Stimulated activated CD4-positive, alpha-beta T cell treated with anti-CD3 and anti-CD28 coated beads, Interleukin-12 subunit alpha, Interleukin-12 subunit beta, amount 100 ng/mL, for 24 hours (primary cell): ENCODE measurements at places on chromosomes 7 and 10.

DNA sequence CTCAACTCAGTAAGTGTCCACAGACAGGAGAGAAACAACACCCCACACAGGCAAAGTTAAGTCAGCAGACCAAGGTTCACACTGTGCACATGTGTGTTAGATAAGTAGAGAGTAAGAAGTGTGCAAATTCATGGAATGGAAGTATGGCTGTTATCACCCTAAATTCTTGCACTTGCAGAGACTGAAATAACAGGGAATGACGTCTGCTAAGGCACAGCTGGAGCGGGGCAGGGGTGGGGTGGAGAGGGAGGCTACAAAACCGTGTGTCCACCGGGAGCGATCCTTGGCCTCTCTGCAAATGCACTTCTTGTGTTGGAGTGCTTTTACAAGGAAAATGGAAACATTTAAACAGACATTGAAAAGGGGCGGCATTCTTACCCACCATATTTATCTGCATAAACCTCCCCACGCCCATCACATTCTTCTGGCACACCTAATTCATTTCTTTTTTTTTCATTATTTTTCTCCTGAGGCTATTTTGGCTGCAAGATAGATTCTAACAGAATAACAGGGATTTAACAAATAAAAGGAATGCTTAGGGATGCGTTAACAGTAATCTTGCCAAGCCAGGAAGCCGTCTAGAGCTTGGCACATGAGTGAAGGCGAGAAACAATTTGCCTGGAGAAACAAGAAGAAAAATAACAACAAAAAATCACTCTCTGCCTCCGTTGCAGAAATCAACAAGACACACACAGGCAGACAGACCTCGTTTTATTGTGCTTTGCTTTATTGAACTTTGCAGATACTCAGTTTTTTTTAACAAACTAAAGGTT is 30.1 kb downstream of the TNS3 start:
- DNase-seq: no peak

DNA sequence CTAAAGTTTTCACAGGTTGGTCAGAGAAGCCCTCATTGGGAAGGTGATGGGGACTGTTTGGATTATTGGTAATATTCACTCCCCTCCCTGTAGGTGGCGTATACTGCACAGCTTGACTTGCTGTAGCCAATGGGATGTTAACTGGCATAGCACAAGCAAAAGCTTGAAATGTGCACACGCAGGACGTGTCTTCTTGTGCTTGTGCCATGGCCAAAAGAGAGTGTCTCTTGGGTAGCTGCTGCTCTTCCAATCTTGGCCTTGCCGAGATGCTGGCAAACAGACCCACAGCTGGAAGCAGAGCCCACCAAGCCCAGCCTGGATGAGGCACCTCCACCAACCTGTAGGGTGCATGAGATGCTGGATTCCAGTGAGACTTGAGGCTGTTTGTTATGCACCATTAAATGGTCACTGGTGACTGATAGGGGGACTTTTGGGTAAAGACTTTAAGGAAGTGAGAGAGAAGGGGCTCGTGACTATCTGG is 266.0 kb downstream of the GRID1 start:
- DNase-seq: no peak

DNA sequence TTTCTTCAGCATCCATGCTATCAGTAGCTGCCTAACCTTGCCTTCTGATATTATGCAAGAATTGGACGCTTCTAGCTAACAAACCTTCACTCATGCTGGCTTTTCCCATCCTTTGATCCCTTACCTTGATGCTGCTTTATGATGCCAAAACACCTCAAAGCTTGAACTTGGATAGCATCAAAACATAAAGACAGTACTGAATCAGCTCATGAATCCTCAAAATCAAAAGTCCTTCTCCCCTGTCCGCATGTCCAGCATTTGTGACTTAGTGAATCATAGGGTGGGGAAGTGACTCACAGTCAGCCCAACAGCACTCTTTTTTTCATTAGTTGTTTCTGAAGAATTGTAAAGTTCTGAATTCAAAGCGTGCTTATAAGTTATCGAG is 89.5 kb upstream of the PIK3CG start:
- DNase-seq: no peak

GRCh38 chr10:118729641-118730258 is 25.0 kb downstream of the CACUL1 start:
- no peak for DNase-seq

DNA sequence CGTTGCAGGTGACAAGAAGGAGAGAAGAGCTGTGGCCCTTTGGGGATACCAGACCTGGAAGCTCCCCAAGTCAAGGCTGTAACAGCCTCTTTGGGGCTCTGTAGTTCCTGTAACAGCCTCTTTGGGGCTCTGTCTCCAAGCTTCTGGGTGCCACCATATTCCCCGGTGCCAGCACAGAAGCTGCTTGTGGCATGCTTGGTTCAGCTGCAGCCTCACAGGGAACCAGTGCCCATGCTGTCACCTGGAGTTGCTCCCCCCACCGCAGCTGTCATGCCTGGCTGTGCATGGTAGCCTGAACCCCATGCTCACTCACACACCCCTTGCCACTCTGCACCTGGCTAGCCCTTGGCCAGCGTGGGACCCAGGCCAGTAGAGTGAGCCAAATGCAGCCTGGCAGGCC is 109.1 kb downstream of the ELAPOR2 start:
- no peak for DNase-seq

- DNase-seq: no peak
Observed at GRCh38 chr7:4144811-4145510, 537.1 kb upstream of the FOXK1 start.

DNA sequence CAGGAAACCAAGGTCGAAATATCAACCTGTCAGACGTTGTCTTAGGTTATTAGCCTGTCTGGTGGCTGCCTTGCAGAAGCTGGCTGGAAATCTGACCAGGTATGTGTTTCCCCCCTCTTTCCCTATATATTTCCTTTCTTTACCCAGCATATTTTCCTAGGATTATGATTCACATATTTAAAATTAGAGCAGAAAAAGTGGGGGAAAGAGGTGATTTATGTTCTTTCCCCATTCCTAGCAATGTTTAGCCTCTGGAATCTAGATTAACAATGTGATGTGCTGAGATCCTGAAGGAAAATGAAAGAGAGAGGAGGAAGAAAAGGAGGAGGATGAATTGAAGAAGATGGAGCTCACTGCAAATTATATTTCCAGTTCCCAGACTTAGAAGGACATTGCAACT is 421.4 kb upstream of the AUTS2 start:
- DNase-seq: no peak

- DNase-seq: no peak
Observed at GRCh38 chr10:76265441-76266113, 834.2 kb downstream of the LRMDA start.

- no peak for DNase-seq
Observed at GRCh38 chr10:116730464-116731260, 11.7 kb downstream of the HSPA12A start.

- DNase-seq: no peak
Observed at GRCh38 chr7:30911561-30911969, at the start of gene AQP1. TSS of gene AQP1 (plus strand) at chr7:30911853. CDS start at chr7:30911910, 57 bp downstream.

GRCh38 chr7:32458025-32458424 is 32.2 kb downstream of the LSM5 start:
- no peak for DNase-seq

DNA sequence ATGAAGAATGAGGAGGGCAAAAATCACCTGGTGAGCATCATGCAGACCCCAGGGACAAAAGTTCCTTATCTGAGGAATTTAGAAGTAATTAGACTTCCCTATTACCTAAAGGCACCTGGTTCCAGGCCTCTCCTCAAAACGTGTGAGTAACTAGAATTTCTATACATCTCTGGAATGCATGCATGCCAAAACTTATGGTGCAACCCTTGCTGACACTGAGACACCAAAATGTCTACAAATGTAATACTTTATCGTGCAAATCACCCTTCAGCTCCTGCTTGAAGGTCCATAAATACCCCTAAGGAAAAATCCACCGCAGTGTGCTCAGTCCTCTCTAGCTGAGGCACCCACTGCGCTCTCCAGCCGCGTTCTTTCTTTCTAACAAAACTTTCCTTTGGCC is 84.2 kb downstream of the PAXIP1 start:
- no peak for DNase-seq

DNA sequence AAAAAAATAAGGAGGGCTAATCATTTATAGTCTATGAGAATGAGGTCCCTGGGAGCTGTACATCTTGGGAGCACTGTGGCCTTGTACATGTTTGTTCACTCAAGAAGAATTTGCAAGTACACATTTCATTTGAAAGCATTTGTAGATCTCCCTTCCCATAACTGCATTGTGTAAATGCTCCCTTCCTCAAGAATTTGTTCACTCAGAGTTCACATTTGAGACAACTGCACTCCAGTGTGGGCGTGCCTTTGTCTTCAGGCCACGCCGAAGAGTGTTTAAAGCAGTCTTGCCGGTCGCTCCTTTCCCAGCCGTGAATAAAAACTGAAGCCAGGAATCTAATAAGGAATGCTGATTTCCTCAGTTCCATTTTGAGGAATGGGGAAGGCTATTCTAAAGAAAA is 291.1 kb upstream of the LYZL1 start:
- no peak for DNase-seq

DNA sequence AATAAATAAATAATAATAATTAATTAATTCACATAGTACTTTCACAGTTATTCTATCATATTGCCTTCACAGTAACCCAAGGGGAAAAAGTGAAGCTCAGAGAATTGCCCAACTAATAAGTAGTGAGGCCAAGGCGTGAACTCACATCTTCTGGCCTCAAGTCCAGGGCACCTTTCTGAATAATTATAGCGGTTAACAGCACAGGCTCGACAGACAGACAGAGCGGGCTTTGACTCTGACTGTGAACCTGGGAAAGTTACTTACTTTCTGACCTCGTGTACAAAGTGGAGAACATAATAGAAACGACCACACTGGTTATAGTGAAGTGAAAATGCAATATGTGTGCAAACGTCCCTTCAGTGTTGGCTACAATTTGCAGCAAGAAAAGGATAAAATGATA is 5.7 kb upstream of the SMKR1 start:
- no peak for DNase-seq

- no peak for DNase-seq
Observed at GRCh38 chr7:156074084-156074483, 261.8 kb upstream of the SHH start.

- no peak for DNase-seq
Observed at GRCh38 chr10:58723966-58724365, 211.3 kb downstream of the BICC1 start.

DNA sequence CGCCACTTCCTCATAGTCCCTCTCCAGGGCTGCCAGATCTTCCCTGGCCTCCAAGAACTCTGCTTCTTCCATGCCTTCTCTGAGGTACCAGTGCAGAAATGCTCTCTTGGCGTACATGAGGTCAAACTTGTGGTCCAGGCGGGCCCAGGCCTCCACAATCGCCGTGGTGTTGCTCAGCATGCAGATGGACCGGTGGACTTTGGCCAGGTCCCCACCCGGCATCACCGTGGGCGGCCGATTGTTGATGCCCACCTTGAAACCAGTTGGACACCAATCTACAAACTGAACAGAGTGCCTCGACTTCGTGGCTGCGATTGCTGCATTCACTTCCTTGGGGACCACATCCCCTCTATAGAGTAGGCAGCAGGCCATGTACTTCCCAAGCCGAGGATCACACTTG is 11.1 kb downstream of the TUBAL3 start:
- no peak for DNase-seq

GRCh38 chr10:118214776-118215175 is 127.3 kb downstream of the FAM204A start:
- DNase-seq: no peak

DNA sequence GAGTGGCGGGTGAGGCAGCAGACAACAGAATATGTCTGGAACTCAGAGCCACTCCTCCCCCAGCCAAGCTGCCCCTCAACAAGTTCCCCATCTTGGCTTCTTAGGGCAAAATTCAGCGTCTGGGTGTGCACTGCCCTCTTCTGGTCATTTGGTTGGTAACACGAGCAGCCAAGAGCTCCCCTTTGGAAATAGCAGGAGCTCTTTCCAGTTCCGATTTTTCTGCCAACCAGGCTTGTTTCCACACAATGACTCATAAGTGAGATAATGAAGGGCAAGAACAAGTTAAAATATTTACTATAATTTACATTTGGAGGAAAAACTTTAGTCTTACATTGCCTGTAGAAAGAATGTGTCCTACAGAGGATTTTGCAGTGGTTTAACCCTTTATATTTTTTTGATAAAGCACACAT is 70.5 kb downstream of the ADCYAP1R1 start:
- no peak for DNase-seq

DNA sequence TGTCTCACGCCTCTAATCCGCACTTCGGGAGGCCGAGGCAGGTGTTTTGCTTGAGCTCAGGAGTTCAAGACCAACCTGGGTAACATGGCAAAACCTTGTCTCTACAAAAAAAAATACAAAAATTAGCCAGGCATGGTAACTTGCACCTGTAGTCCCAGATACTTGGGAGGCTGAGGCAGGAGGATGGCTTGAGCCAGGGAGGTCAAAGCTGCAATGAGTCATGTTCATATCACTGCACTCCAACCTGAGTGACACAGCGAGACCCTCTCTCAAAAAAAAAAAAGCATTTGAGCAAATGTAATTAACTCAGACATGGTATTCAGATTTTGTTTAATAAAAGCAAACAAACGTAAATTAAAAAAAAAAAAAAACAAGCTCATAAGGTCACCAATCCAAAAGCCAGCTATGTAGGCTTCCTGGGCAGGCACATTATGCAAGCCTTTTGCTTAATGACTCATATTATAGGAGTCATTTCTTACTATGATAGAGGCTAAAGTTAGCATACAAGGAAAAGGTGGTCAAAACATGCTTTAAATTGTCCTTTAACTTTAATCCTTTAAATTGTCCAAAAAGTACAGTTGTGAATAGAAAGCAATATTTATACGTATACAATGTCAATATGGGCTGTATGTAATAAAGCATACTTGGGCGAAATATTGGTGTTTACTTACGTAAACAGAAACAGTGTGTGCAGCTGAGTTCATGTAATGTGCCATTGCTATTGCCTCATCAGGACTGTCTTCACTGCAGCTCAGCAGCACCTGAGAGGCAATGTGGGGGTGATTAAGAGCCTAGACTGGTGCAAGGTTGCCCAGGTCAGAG is 13.0 kb downstream of the AKR1D1 start:
- no peak for DNase-seq

GRCh38 chr10:86522510-86522855 is 891 bp upstream of the WAPL start:
- DNase-seq: no peak

DNA sequence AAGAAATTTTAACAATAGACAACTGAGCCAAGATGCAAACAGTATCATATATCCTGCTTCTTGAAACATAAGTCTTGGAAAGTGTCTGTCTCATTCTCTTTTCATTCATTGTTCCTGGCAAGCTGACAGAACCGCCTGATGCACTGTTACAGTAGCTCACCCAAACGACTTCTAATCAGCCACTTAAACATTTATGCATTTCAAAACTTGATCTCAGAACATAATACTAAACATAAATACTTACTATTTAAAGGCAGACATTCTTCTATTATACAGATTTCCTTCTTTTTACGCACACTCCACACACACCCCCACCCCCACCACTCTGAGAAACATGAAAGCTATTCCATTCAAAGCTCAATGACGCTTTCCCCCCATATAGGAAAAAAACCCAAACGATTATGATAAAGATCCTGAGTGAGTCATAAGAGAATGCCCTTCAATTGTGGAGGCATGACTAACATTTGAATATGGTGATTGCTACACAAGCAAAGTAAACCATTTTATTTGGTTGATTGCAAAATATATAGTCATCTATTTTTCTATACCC is 30.5 kb downstream of the SHTN1 start:
- no peak for DNase-seq

- DNase-seq: no peak
Observed at GRCh38 chr10:89837165-89838043, 136.0 kb downstream of the KIF20B start.

- no peak for DNase-seq
Observed at GRCh38 chr7:136057509-136057908, 80.3 kb upstream of the MTPN start.
